Spleen (tissue), 13 donors: ENCODE measurements at places on chromosomes 3 and 15.

DNA sequence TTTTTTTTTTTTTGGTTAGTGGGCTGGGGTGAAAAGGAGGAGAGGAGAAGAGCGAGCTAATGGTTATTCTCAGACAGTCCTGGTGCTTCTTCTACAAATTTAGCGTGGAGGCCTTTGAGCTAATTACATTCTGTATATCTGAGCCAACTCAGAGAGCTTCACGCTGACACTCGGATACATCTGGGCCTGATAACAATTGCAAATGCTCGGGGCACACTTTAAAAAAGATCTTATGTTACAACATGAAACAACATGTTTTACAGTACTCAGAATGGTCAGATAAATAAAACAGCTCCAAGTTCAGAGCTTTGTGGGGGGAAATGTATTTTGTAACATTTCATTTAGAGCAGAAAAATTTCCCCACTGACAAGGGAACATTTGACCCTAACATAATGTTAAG, 966.9 kb upstream of the NR2F2 start:
- no peak for DNase-seq

DNA sequence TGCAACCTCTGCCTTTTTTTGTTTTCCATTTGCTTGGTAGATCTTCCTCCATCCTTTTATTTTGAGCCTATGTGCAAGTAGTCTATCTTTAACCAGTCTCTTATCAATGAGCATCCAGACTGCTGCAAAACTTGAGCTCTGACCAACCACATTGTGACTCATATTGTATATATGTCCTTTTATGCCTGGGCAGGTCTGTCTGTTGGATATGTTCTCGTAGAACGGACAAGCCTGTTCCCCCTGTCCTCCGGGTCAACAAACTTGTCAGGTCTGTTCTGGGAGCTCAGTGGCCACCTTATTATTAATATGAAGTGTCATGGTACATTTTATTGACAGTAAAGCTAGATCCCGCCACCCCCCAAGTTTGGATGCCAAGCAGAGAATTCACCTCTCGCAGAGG, 252.9 kb upstream of the ST8SIA2 start:
- DNase-seq = no peak

GRCh38 chr15:63374686-63375520, 6.7 kb downstream of the CA12 start:
- peak; percentile 80 for DNase-seq

GRCh38 chr15:62565634-62566026, 400.5 kb upstream of the C2CD4B start:
- no peak for DNase-seq

DNA sequence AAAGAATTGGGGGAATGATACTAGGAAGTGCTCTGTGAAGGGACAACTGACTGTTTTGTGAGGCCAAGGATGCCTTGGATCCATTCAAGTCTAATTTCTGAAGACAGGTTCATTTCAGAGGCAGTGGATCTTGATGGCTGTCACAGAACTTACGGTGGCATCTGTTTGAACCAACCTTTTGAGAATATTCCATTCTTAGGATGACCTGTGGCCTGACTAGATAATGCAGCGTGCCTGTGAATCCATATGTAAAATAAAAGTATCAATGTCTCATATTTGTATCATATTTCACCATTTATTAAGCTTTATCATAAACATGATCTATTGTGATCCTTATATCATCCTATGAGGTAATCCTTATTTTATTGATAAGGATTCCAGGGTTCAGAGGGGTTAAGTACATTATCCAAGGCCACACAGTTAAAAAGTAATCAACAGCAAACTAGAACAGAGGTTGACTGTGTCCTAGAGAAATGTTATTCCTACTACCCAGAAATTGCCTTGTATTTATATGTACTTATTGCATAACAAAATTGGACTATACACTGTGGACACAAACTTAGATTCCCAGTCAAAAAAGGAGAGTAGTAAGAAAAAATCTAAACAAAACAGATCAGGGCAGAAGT, 34.3 kb downstream of the IL1RAP start:
- DNase-seq = no peak

- DNase-seq = no peak
Observed at GRCh38 chr3:157594413-157594812, 91.2 kb upstream of the VEPH1 start.

DNA sequence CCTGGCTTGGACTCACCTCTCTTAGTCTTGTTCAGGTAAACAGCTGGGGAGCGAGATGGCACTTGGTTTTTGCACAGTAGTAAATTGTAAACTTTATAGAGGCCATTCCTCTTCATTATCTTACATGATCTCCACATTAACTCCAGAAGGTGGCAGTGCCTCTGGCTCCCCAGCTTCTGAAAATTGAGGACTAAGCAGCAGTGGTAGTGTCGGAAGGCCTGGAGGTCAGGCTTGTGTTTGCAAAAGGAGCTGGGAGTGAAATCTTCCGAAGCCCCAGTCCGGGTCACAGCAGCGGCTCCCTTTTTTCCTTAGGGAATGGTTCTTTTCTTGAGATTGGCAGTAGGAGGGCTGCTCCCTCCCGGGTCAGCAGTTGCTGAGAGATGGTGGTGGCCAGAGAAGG, 85.7 kb downstream of the FNDC3B start:
- no peak for DNase-seq

- DNase-seq = no peak
Observed at GRCh38 chr15:60745469-60746061, 266.6 kb upstream of the ICE2 start.

GRCh38 chr15:76979996-76980520, 14.9 kb upstream of the PSTPIP1 start:
- DNase-seq = no peak

DNA sequence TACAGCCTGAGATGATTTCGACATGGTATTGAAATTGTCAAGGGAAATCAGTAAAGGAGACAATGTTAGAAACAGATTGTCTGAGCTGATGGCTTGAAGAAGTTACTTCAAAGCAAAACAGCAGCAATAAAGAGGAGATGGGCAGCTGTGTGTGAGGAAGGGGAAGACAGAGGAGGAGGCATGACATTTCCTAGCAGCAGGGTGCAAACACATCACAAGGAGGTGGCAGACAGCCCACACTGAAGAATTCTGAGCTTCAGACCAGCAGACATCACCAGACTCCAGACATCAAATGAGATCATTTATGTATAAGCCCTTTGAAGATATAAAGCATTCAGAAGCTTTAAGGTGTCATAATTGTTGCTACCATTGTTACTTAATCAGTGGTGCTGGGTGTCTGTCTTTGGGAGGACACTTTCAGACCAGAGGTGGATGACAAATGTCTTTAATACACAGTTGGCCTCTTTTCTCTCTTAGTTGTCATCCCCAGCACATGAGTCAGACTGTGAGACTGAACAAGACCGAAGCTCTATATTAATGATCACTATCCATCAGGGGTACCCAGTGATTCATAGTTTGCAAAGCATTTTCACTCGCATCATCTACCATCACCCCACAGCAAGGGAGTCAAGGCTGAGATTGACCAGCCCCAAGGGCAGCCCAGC, 203.9 kb downstream of the MINAR1 start:
- no peak for DNase-seq

DNA sequence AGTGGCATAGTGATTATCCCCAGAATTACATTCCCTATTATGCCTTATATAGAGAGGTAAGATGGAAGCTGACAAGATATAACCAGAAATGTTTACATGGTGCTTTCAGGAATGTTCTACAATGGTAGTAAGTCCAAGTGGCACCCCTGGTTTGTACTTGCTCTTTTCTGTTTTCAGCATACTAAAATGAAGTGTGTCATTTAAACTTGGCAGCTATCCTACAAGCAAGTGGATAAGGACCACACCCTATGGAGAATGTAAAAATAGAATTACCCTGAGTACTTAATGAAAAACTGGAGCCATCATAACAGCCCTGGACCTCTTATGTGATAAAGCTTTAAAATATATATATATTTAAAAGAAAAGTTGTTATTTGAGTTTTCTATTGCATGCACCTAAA, 1012.7 kb upstream of the CADM2 start:
- no peak for DNase-seq

DNA sequence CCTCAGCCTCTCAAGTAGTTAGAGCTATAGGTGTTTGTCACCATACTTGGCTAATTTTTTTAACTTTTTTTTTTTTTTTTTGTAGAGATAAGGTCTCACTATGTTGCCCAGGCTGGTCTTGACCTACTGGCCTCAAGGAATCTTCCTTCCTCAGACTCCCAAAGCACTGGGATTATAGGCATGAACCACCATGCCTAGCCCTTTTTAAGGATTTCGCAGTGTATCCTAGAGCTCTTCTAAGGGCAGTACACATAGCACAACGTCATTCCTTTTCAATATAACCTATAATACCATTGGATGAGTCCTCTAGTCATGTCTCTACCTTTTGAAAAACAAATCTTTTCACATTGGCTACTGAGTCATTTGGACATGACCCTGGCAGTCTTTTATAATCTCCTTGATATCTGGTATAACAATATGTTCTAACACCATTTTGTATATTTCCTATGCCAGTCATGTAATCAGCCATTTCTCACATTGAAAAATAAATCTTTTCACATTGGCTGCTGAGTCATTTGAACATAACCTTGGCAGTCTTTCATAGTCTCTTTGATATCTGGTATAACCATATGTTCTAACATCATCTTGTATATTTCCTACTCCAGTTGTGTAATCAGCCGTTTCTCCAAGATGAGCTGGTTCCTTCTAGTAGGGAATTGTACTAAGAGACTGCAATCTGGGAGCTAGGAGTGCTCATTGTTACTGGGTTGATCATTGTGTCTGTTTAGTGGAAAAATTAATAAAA, 944.7 kb downstream of the MCTP2 start:
- no peak for DNase-seq

GRCh38 chr3:11238880-11239279, 33.3 kb upstream of the ATG7 start:
- no peak for DNase-seq

GRCh38 chr3:64358176-64358575, 132.9 kb upstream of the PRICKLE2 start:
- no peak for DNase-seq

GRCh38 chr15:63860155-63860554, 26.4 kb upstream of the HERC1 start:
- peak; percentile 86 for DNase-seq

DNA sequence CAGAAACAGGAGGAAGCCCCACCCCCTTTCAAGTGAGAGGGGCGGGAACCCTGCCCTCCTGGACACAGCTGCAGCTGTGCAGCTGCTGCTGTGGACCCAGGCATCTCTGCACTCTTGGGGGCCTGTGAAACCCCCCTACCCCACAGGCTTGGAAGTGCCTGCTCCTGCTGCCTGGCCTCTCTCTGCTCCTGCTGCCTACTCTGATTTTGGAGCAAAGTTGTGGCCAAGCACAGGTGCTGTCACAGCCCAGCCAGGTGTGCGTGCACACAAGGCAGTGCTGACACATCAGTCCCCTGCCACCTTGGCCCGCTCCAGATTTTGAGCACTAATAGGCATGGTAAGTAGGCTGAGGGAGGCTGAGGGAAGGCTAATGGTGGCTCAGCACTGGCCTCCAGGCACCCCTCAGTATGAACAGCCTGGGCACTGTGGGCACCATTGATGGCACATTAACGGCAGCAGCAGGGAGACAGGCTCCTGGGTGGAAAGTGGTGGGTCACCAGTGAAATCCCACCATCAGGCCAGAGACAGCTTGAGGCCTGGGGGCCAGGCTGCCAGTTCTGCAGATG, 890.9 kb downstream of the GBE1 start:
- DNase-seq = no peak

GRCh38 chr3:191282251-191283185, 46.7 kb upstream of the CCDC50 start:
- no peak for DNase-seq

- no peak for DNase-seq
Observed at GRCh38 chr15:45111390-45112142, 2.4 kb downstream of the DUOX2 start.

DNA sequence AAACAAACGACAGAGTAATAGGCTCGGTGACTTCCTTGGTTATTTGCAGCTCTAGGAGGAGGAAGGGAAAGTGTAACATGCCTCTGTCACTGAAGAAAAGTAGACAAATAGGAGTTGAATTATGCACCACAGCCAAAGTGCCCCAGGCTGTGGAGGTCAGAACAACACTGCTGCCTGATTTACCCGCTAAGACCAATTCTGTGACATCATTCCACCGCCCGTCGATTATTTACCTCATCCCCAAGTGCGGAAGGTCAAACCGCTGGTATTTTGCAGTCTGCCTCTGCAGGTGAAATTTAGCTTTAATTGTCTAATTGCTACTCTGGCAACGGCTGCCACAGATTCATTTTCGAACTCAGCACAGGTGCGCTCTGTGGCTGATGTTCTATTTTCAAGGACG, 106.3 kb upstream of the PRICKLE2 start:
- no peak for DNase-seq

GRCh38 chr3:158735296-158736033, 3.2 kb upstream of the RARRES1 start:
- DNase-seq = no peak

DNA sequence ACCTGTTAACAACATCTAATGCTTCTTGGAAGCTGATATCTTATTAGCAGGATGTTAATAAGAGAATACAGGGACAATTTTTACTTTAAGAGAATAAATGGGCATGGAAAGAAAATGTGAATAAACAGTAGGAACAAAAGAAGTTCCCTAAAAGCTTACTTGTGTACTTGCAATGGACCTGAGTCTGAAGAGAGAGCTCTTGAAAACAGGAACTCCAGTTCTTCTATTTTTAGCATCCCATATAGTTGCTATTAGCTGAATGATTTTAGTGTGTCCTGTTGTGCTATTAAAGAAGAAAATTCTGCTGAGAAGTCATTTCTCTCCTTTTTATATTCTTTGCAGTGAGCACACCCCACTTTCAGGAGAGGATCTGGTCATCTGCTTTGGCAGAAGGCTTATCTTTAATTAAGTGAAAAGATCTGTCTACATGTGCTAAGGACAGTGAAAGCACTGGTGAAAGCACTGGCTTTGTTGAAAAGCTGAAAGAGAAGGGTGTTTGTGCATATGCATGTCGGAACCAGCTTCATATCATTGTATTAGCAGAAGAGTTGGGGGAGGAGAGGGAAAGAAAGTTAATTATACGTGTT, 1.4 kb upstream of the ST3GAL6 start:
- DNase-seq = no peak

- no peak for DNase-seq
Observed at GRCh38 chr3:60720736-60721135, 530.5 kb downstream of the FHIT start.

DNA sequence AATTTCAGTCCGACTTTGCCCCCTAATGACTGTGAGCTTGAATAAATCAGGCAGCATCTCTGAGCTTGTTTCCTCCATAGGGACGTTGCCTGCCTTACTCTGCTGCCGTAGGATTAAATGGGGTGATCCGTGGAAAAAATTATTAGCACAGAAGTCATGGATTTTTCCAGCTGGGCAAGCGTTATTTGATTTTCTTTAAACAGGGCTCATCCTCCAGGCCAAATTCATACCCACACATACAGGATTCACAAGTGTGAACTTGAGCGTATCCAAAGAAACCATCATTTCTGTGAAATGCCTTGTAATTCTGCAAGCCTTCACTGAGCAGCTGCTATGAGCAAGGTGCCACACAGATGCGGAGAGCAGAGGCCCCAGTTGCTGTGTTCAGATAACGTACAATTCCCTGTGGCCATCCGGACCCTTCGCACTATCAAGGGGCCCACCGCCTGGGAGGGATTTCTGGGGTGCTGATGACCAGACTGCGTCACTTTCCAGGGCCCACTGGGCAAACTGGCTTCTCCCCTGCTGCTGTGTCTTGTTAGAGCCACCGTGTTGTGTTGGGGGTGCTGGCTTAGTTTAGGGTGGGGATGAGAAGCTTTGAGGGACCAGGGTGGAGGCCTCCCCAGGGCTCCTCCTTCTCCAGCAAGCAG, 61.4 kb downstream of the MGLL start:
- DNase-seq = peak; percentile 58
